ENCODE measurements at places on chromosomes 7 and 10.

DNA sequence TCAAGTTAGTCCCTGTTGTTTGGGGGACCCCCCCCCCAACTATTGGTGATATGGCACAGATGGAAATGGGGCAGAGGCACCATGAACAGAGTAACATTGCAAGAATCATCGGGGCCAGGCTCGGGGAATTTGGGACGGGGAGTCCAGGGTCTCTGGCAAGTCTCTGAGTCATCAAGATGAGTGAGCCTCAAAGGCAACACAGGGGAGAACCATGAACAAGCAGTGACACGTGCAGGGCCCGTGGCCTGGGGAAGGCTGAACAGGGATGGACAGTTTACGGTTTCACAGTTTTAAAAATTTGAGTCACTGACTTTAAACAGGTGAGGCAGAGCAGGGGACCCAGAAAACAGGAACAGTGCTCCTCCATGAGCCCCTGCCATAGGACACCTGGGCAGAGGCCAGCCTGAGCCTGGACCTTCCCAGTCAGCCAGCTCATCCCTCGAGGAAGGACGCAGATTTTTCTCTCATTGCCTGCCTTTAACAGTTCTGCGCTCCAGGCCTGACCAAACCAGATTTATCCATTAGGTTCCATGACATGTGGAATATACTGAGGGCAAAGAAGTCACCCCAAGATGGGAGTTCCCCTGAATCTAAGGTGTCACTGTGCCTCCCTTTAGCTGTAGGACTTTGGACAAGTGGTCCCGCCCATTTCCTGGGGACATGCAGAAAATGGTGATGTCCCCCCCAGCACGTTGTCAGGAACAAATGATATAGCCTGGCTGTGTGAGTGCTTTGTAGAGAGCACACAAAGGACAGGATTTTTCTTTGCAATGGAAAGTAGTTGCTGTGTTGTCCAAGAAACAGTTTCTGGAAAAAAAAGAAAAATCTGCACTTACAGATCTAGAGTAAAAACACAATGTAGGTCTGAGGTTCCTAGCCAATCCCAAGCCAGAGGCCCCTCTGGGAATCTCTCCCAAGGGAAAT is 23.8 kb downstream of the CHST15 start:
- DNase-seq: no peak

DNA sequence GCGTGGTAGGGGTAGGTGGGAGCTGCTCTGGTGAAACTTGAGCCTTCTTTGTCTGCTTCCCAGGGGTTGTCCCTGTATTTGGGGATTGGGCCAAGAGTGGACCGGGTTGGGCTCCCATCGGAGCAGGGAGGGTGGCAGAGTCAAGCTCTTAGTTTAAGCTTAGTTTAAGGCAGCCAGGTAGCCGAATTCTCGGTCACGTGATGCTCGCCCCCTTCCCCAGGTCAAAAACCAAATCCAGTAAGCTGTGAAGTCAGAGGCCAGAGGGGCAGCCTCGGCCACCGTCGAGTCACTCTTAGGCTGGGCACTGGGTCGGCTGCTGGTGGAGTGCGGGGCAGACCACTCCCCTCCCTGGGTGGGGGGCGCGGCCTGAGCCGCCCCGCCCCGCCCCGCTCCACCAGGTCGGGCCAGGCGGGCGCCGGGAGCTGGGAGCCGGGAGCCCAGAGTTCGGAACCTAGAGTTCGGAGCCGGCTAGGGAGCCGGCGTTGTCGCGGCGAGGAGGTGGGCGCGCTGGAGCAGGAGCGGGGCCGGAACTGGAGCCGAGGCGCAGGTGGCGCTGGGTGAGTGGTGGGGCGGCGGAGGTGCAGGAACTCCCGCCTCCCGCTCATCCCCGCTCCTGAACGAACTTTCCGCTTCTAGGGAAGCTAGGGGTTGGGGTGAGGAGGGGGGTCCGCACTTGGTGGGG is 2.8 kb upstream of the LZTS2 start:
- peak; percentile 17 for DNase-seq

GRCh38 chr7:124009321-124009720 is 23.5 kb downstream of the TMEM229A start:
- DNase-seq: no peak

- DNase-seq: no peak
Observed at GRCh38 chr7:152189061-152189460, 163.6 kb downstream of the GALNT11 start.

GRCh38 chr10:73771722-73772280 is 10.0 kb upstream of the CHCHD1 start:
- peak; percentile 48 for DNase-seq

- no peak for DNase-seq
Observed at GRCh38 chr10:75272896-75273295, 37.1 kb upstream of the COMTD1 start.

Measured in NCI-H2081 (cell line).